ENCODE measurements at places on chromosomes 2 and 18.
A peak's percentile ranks its signal among the peaks of the same experiment; 100 is the strongest.

GRCh38 chr2:88842656-88843460 is 151.4 kb downstream of the RPIA start:
- DNase-seq = no peak

DNA sequence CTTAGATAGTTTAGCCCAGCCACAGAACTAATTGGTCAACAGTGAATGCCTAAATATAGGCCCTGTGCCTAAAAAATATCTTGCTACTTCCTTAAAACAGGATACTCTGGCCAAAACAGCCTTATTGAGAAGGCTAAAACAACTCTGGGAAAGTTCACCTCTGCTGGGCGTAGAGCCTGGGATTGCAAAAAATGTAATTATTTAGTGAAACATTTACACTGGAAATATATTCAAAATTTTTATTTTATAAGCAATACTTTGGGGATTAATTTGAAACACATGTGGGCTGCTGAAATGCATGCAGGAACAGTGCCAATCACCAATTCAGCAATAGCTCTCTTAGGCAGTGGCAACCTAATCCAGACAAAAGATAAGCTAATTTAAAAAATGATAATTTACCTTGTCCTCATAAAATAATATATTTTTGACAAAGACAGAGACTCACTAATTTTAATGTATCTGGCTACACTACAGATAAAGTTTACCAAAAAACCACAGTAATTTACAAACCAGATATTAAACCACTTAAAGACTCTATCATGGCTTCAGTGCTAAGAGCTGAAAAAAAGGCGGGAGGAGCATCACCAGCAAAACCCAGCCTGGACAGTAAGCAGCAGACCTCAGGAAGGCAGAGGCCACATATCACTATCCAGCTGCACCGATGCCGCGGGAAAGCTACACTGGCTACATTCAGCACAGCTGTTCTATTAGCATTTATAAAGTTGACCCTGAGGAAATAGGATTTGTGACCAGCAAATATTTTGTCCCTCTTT is 18.5 kb downstream of the TRAK2 start:
- DNase-seq = no peak

DNA sequence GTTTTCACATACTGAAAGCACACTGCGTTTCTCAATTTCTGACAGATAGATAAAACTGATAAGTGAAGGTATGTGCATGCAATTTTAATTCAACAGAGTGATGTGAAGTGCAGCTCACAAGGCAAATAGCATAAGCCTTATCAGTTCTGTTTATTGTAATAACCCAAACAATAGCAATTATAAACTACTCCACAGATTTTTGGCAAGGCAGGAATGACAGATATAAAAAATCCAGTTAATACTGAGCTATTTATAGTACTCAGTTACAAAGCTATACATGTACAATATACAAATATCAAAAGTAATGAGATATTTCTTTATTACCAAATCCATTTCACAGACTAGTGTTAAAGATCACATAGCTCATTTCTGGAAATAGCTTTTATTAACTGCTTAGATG is 210.9 kb upstream of the KLHL14 start:
- DNase-seq = no peak

DNA sequence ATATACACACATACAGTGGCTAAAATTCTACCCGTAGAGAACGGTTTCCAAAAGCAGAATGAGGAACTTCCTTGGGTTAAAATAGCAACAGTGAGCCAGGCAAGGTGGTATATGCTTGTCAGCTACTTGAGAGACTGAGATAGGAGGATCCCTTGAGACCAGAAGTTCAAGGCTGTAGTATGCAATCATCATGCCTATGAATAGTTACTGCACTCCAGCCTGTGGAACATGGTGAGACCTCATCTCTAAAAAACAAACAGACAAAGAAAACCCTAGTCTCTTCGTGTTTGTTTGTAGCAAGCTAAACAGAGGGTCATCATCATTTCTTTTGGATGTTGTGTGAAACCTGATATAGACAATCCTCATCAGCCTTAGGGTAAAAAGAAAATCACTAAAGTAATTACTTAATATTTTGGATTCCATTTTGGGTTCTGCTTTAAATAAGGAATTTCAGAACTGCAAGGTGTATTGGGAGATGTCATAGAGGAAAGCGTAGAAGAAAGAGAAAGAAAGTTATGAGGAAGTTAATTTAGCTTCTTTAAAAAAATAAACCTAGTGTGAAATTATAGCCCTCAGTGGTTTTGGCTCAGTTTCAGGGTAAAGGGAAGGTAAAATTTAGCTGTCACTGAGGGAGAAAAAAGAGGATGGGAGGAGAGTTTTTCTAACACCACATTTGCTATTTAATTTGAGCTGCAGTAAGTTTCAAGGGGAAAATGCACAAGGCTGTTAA is 46.5 kb downstream of the PLEK start:
- DNase-seq = no peak

GRCh38 chr2:203623096-203623495 is 83.3 kb upstream of the CD28 start:
- no peak for DNase-seq

GRCh38 chr2:224111576-224111975 is 72.5 kb upstream of the SERPINE2 start:
- no peak for DNase-seq

- peak; percentile 79 for DNase-seq
Measured at GRCh38 chr2:216013080-216013909, at the start of gene MREG. MREG (minus strand) TSS chr2:216013551; CDS start chr2:216013327, 224 bp downstream.

DNA sequence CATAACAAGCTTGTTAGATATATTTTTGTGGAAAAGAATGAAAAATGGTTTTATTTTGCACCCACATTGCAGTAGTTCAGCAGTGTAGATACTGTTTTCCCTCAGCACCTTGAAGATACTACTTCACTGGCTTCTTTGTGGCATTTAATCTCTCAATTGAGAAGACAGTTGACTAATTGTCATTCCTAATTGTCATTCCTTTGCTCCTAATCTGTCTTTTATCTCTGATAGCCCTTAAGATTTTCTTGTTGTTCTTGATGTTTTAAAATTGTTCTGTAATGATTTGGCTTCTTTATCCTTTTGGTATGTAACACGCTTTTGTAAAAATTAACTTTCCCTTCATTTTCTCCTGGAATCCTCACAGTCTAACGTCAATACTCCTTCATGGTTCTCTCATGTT is 38.0 kb upstream of the CCNYL1 start:
- no peak for DNase-seq

DNA sequence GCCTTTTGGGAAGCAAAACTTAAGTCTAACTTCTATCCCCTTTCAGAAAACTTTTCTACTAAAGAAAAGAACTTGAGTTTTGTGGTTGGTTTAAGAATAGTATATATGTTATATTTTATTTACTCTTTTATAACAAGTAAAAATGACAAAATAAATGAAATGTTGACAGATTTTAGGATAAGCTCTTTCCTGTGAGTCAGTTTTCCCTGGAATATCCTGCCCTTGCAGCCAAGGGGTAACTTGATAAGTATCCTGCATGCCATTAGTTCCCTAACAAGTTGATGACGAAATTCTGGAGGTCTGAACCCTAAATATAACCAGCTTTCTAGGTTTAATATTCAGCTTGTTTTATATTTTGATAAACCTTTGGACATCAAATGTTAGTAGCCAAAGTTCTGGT is 7.3 kb upstream of the HTR2B start:
- DNase-seq = no peak

DNA sequence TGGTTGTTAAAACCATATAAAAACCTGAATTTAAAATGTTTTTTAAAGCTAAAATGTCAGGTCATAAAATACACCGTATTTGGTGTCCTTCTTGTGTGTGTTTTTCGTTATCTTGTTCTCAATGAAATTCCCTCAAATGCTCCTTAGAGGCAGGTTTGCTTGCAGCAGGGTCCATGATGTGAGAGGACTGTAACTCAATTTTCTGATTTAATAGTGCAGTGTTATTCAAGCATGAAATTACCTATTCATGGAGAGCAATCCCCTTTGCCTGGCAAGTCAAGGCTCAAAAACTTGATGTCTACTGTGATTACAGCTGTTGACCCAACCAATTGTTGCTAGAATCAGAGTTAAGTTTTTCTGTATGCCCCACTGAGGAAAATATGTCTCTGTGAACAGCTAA is 318.2 kb downstream of the GALNT13 start:
- DNase-seq = no peak

- DNase-seq = no peak
Measured at GRCh38 chr2:241070361-241070760, 31.7 kb downstream of the MTERF4 start.

DNA sequence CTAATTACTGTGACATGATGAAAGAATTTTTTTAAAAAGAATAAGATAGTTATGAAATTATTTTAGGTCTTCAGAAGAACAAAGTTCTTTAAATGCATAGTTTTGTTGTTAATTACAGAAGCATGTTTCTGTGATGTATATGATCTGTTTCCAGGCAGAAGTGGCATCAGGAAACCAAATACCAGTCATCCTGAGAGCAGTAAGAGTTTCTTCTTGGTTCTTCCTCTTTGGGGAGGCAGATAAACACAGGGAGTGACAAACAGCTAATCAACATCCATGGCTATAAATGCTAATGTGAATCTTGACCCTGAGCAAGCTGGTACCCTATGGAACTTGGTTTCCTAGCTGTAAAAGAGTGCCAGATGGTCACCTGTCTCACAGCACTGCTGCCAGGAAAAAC is 29.2 kb downstream of the WIPF1 start:
- no peak for DNase-seq

DNA sequence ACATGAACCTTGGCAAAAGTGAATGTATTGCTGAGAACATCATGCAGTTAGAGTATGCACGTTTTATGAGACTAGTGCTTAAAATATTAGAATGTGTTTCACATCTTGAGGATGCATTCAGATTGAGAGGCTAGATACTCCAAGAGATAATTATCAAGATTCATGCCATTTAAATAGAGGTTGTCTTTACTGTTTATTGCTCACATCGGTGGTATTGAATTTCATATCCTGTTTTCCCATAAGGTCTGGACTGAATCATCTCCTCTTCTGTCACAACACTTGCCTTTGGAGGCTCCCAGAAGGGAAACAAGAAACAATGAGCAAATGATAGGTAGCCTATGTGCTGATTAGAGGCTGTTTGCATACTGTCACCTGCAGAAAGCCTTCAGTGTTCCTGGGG is 83.8 kb downstream of the CLHC1 start:
- no peak for DNase-seq

GRCh38 chr2:3601561-3602271 is 6.8 kb downstream of the COLEC11 start:
- no peak for DNase-seq

DNA sequence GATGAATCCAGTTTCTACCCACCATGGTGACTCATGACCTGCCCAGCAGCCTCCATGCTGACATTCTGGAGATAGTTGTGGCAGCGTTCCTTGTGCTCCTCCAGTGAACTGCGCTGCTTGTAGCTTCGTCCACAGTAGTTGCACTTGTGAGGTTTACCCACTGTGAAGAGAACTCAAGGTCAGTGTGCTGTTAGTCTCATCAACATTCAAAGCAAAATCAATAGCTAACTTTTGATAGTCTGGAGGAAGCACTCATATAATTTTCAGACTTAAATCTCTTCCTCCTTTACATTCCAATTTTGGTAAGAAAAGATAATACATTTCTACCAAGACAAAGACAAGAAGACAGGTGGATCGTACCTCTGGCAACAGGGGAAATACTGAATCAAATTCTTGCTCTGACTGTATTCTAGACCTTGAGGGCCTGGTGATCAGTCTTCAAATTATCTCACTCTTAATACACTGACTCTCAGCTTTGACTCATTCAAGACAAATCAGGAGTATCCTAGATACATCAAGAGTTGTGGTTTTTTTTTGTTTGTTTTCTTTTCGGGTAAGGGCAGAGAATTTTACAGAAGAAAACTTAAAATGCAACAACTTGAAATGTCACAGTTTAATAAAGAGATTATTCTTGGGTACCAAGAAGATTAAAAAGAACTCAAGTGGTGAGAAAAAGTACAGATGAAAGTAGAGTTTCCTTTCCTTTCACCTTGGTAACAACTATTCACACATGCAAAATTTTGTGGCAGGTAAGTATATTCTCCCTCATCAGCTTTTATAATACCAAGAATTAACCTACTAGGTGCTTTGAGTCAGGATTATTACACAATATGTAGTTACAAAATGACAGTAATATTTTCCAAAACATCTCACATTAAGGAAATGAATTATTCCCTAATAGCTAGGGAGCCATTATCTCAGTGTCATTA is 129.2 kb downstream of the IKZF2 start:
- no peak for DNase-seq

- no peak for DNase-seq
Measured at GRCh38 chr2:213175673-213176247, 24.3 kb upstream of the IKZF2 start.

- DNase-seq = no peak
Measured at GRCh38 chr18:10791169-10791831, 265.5 kb downstream of the NAPG start.

DNA sequence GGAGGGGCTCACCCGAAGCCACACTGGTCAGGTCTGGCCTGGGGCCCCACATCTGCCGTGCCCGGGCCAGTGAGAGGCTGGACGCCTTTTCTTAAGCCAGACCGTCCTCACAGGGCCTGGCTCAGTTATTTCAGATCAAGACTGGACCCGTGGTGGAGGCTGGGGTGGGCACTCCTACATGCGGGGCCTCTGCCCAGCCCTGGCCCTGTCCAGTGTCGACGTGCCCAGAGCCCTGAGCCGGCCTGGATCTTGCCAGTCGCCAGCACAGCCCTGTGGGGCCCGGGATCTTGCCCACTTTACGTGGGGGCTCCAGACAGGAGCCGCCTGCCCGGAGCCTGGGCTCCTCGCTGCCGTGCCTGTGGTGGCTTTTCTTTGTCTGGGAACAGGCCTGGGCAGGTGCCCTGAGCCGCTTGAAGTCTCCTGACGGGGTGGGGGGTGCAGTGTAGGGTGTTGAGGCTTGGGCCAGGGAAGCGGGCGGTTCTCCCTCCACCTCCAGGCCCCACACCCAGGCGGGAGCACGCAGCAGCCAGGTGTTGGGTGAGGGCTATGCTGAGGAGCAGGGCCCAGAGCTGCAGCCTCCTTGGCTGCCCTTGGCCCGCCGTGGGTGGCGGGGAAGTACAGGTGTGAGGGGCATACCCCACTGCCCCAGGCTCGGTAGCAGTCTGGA is 6.0 kb downstream of the GPC1 start:
- no peak for DNase-seq

DNA sequence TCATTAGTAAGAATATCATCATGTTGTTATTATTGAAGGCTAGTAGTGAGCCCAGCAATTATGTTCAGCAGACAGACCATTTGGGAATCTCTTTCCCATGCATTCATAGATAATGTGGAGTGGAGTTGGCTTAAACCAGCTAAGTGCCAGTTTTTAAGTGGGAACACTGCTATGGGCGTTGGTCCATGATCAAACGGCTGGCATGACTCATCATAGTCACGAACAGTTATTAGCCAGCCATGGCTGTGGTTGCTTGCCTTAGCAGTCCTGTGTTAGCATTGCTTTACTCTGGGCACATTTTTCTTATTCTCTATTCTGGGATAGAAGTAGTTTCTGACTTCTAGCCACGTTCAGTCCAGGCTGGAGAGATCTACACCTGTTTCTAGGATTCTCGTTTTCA is 17.7 kb downstream of the EIF4E2 start:
- no peak for DNase-seq
